ENCODE measurements at places on chromosomes 2 and 18.

GRCh38 chr2:215136669-215137328 is 1.6 kb downstream of the ABCA12 start:
- peak; percentile 76 for DNase-seq

DNA sequence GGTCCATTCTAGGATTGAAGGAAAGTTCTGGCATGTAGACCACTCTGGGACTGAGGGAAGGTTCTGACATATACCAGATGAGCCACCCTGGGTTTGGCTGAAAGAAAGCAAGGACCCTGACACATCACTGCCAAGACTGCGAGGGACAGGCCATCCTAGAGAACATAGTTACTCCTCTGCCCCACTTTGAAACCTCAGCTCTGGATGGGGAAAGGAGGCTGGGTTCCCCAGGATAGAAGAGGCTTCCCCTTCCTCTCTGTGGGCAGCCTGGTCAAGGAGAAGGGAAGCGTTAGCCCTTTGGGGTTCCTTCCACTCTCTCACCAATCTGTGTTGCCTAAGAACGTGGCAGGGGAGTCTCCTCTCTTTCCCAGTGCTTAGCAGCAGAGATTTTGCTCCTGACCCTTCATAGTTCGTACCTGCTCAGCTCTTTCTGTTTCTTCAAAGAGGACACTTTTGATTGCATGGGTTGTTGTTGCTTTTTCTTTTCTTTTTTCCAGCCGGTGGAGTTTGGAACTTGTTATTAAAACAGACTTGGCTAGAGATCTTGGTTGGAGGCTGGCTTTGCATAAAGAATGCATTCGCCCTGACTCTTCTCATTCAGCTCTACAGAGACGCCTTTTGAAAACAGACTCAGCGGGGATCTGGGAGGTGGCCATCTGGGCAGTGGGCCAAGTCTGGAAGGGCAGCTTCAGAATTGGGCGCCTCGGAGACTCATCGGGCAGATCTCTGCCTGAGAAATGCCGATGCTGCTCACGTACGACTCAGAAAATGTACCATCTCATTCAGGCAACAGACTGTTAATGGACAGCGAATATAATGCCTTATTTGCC is 166.1 kb downstream of the CLIP4 start:
- peak; percentile 12 for DNase-seq

DNA sequence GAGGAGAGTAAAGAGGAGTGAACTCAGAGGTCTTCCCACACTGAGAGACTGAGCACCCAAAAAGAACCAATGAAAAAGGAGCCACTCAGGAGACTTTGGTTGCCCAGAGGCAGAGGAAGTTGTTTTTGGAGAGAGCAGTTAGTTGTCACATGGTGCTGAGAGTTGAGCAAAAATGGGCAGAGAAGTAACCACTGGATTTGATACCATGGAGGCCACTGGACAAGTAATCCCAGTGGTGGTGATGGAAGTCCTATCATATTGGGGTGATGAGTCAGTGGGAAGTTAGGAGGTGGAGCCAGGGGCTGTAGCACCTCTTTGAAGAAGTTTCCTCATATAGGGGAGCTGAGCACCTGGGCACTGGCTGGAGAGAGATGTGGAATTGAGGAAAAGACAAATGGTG is 235.8 kb downstream of the TPGS2 start:
- DNase-seq, result no peak

- peak; percentile 97 for DNase-seq
Measured at GRCh38 chr2:99141110-99142108, at the start of gene C2orf15. TSS of gene C2orf15 (plus strand) at chr2:99141707. CDS start at chr2:99150559, 8,852 bp downstream.

DNA sequence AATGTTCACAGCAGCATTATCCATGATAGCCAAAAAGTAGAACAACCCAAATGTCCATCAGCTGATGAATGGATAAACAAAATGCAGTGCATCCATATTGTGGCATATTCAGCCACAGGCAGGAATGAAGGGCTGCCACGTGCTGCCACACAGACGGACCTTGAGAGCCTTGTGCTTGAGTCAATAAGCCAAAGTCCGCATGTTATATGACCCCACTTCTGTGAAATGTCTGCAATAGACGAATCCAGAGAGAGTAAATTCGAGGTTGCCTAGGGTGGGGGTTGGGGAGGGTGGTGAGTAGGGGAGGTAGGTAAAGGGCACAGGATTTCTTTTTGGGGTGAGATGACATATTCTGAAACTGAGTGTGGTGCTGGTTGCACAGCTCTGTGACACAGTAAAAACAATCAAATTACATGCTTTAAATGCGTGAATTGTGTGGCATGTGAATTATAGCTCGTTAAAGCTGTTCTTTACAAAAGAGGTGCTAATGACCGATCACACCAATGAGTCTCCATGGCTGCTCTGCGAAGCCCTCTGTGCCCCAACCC is 38.9 kb upstream of the LDLRAD4 start:
- DNase-seq, result no peak

DNA sequence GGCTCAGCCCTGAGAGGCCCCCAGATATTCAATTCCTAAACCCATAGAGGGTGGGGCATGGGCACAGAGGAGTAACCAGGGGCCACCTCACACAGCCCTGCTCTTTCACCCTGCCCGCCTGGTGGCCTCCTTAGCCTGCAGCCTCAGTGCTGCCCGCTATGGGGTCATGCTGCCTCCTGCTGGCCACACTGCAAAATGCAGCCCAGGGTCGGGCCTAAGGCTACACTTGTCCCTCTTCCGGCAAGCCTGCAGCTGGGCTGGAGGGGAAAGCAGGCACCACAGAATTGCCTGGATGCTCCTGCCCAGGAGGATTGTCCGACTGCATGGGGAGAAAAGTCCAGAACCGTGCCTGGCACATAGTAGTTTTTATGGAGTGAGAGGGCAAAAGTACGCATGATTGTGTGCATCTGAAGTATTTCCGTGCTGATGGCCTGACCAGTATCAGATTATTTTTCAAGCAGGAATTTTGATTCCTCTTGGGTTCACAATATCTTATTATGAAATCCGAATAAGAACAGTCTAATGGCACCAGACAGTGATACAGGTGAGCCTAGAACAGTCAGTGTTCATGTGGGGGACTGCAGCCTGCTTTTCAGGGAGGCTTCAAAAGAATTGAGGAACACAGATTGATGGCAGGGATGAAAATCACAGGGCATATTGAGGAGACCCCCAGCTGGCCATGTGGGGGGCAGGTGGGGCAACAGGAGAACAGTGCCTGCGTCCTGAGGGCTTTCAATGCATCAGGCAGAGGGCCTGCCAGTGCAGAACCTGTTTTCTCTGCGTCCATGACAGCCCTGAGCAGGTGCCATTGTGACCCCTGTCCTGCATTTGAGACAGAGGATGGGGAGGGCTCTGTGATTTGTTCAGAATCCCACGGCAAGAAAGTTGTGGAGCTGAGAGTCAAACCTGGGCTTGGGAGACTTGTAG is 51.2 kb upstream of the ALPP start:
- peak; percentile 41 for DNase-seq

DNA sequence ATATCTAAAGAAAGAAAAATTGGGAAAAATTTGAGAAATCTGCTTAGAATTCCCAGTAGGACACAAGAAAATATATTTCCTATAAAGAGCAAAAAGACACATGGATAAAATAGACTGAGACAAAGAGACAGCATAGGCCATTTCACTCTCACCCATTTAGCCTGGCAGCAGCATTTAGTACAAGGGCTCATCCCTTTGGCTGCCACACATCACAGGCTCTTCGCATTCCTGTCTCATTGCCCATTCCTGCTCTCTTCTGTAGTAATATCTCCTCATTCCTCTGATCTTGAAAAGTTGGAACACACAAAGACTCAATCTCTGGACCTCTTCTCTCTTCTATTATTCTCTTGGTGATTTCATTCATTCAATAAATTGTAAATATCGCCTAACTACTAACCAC is 162.6 kb downstream of the SOX11 start:
- no peak for DNase-seq

- no peak for DNase-seq
Measured at GRCh38 chr2:179059026-179059700, 9.2 kb upstream of the CCDC141 start.

GRCh38 chr2:7825591-7826312 is 856.1 kb upstream of the ID2 start:
- peak; percentile 74 for DNase-seq

- DNase-seq, result peak; percentile 35
Measured at GRCh38 chr18:35345460-35345921, 1.3 kb upstream of the ZNF24 start.

DNA sequence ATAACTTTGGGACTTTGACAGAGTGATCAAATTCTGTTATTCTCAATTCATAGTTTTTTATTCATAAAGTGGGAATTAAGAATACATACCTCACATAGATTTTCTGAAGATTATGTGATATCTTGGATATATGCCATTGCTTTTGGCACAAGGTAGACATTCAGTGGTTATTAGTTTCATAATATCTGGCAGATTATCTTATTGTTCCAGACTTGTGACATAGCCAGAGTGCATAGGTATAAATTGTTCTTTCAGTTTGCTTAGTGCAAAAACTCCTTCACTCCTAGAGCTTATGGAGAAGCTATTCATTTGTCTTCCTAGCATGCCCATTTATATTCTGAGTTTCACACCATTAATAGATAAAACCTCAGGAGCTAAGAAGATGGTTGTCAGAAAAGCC is 222.0 kb downstream of the KCNE4 start:
- DNase-seq, result no peak

DNA sequence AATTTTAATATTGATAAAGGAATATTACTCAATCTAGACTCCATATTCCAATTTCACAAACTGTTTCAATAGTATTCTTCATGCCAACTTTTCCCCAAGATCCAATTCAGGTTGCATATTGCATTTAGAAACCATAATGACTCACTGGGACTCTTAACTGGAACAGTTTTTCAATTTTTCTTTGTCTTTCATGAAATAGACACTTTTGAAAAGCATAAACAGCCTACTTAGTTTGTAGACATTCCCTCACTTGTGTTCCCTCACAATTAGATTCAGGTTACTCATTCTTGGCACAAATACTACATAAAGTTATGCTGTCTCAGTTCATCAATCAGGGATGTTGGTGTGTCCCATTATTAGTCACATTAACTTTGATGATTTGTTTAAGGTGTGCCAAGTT is 1768.4 kb upstream of the PIK3C3 start:
- no peak for DNase-seq

DNA sequence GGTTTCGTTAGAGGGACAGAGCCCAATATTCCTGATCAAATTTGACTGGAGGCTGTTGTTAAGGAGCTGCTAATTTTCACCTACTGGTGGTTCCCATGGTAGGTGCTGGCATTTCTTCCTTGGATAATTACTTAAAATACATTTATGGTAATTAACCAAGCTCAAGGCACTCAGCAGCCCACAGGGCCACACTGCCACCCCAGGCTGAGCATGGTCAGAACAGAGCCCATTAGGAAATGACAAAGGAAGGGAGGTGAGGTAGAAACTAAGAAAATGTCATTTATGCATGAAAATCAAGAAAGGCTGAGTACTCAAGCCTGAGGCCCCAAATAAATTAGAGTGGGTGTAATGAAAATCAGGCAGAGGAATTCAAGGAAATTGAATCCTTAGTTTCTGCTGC is 510.2 kb upstream of the GYPC start:
- DNase-seq, result no peak

- DNase-seq, result no peak
Measured at GRCh38 chr2:6674381-6674780, 191.3 kb downstream of the CMPK2 start.

GRCh38 chr2:88666576-88666975 is 24.9 kb upstream of the RPIA start:
- no peak for DNase-seq

DNA sequence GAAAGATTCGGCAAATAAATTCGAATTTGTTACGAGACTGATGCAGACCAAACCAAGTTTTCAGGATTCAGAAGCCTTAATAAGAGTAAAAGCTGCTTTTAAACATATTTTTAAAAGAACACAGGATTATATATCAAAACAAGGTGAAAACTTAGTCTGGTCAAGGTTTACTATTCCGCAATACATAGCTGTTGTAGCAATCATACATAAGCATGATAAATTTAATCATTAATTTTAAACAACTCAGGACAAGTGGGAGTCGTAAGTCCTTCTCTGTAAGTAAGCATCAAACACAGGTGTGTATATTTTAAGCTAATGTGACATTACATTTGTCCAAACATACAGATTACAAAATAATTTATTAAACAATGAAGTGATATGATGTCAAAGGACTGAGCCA is 57.7 kb downstream of the PUM2 start:
- DNase-seq, result no peak

DNA sequence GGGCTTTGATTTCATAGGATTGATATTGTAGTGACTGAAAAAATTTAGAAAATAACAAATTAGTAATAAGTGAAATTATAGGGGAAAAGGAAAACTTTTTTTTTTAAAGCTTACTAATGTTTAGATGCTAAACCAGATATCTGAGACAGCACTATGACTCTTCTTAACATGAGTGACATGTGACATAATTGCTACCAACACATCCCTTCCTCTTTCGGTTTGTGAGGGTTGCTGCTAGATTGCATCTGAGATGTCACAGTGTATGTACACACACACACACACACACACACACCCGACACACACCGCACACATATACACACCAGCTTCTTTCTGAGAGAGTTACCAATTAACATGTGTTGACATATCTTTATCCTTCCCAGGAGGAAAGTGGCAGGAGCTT is 18.0 kb downstream of the RAPGEF4 start:
- DNase-seq, result no peak

- peak; percentile 92 for DNase-seq
Measured at GRCh38 chr2:105411720-105412407, 13.0 kb upstream of the FHL2 start.

- no peak for DNase-seq
Measured at GRCh38 chr2:226766352-226767055, 33.1 kb downstream of the IRS1 start.

DNA sequence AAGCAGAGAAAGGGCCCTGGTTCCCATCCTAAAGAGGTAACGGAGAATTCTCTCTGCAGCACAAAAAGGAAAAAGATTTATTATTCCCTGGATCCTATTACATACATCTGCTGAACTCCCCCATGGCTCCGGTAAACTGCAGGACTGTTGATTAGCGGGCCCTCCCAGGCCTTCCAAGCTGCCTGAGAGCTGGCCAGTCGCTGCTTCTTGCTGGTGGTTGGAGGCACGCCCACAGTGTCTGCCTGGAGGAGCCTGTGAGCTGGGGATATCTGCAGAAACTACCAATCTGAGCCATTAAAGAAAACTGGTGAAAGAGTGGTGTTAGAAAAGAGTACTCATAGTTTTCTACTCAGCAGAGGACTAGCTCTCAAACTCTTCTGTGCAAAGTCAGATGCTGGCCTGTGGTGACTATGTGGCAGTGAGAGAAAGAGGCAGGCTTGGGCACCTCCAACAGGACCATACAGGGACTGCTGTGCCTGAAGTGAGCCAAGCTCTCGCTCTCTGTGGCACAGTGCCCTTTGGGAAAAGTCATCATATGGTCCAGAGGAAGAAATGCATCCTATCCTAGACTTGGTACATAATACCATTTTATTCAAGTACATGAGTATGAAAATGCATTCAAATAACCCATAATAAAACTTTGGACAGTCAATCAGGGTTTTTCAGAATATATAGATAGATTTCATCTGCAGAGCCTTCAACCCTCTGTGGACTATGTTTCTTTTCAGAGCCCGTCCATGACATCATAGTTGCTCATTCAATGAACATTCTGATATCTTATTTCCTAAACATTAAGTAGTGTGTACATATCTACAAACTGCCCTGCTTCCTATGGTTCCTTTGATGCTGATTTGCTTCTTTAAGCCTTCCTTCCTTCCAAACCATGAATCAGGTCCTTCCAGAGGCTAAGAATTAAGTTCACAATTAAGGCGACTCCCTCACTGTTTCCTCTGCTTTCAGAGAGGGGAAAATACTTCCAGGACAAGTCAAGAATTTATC is 242.0 kb upstream of the LYPD1 start:
- DNase-seq, result no peak

Measured in Caki2 (cell line).